ENCODE measurements at places on chromosomes 5 and 9. TPM values are rescaled to one million over a fixed set of nuclear protein-coding genes. Genes with fewer than 3 reads are reported as not detected.

DNA sequence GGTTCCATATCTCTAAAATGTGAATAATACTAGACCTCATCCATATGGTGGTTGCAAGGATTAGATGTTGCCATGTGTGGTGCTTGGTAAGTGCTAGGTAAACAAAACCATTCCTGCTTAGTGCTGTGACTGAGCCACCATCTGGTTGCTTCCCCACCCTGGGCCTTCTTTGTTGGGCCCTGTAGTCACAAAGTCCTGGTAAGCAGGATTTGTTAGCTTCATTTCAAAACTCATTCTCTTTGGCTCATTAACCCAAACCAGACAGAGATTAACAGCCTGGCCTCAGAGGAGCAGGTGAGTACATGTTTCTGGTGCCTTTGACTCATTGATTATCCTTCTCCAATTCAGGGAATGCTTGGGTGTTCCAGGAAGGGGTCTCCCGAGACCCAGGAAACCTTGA lies 240.2 kb downstream of the ARHGAP26 start:
- no peaks in the 10 kb centered on the region for H3K4me1 ChIP-seq
- no peaks in the 10 kb centered on the region for H3K27me3 ChIP-seq
- H3K4me3 ChIP-seq, result no peak overlapping the region
- peak overlapping the region; percentile 54 for H3K27ac ChIP-seq

DNA sequence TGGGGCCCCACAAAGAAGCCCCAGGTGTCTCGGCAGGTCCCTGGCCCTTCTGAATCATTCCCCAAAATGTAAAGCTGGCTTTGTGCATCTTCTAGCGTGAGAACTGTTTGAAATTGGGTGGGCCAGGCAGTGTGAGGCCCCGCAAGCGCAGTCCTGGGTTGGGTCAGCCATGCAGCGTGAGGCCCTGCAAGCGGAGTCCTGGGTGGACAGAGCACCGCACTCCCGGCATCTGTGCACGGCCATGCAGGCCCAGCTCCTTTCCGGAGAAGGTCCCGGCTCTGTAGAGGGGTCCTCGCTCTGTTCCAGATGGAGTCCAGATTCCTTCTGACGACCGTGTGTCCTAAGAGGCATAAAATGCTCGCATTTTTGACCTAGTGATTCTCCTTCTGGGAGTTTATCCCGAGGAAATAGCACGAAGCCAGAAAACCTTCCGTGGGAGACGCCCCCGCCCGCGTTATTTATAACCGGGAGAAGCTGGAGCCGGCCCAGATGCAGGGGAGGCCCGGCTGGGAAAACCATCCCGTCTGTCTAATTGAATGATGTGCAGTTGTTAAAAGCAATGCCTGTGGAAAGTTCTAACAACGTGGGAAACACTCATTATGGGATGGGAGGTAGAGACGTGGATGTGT lies 19.4 kb upstream of the NOTCH1 start:
- no peak overlapping the region for H3K4me3 ChIP-seq
- H3K27me3 ChIP-seq, result no peaks in the 10 kb centered on the region
- no peaks in the 10 kb centered on the region for H3K36me3 ChIP-seq

DNA sequence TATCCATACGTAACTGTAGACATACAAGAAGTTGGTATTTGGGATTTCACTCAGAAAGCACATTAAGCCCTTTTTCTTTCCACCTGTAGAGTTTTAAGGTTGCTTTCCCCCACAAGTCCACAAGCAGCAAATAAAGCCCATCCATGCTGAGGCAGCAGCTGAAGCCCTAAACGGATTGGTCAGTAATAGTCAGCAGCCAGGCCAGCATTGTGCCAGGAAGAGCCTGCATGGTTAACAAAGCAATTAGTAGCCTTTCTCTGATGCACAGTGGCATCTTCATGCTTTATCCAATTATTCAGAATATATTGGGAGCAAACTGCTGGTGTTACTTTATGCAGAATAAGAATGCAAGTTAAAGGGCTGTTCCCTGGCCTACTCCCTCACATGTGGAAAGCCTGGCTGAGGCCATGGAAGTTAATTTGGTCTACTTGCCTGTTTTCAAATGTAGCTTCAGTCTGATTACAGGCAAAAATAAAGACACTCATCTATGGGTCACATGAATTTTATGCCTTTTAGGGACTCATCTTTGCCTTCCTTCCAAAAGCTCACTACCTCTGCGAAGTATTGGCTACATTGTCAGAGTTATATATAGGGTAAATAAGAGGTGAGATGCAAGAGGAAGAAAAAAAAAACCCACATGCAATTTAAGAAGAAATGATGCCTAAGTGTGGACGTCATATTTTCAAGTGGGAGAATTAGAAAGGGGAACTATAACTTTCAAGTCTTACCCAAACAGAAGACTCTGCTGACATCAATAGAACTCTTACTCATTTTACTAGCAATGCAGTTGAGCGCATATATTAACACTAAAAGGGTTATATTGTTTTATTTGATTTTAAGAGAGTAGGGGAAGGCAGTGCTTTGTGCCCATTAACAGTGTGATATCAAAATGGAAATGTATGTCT lies 15.9 kb downstream of the EBF1 start:
- no peaks in the 10 kb centered on the region for H3K4me1 ChIP-seq
- no peaks in the 10 kb centered on the region for H3K27me3 ChIP-seq
- H3K36me3 ChIP-seq, result no peaks in the 10 kb centered on the region
- no peak overlapping the region for H3K4me3 ChIP-seq
- no peak overlapping the region for H3K27ac ChIP-seq

DNA sequence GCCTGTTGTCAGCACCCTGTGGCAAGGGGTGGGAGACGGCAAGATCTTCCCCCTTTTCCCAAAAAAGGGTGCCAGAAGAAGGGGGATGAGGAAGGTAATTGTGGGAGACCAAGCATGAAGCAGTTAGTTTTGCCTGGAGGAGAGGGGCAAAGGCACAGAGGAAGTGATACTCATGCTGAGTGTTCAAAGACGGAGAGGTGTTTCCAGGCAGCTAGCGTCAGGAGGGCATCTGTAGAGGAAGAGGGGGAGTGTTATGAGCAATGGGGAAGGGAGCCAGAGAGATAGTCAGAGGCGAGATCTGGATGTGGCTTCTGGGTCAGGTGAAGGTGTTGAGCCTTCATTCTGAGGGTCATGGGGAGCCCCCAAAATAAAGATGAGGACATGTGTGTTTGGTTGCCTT lies 26.9 kb upstream of the ADAM19 start:
- no peak overlapping the region for H3K4me3 ChIP-seq
- H3K27me3 ChIP-seq, result no peaks in the 10 kb centered on the region
- H3K4me1 ChIP-seq, result no peaks in the 10 kb centered on the region
- peak overlapping the region; percentile 69 for H3K27ac ChIP-seq
- H3K36me3 ChIP-seq, result no peaks in the 10 kb centered on the region

GRCh38 chr5:33831041-33831440 lies 60.7 kb downstream of the ADAMTS12 start:
- H3K36me3 ChIP-seq, result no peaks in the 10 kb centered on the region
- no peaks in the 10 kb centered on the region for H3K4me1 ChIP-seq
- DNase-seq, result no peak
- no peak overlapping the region for H3K4me3 ChIP-seq

- no peak overlapping the region for H3K4me3 ChIP-seq
- H3K36me3 ChIP-seq, result no peaks in the 10 kb centered on the region
- H3K27me3 ChIP-seq, result no peaks in the 10 kb centered on the region
- no peaks in the 10 kb centered on the region for H3K4me1 ChIP-seq
Observed at GRCh38 chr9:18253950-18254349, 220.0 kb upstream of the ADAMTSL1 start.

GRCh38 chr5:138711087-138711486 lies 42.1 kb upstream of the CTNNA1 start:
- no peak overlapping the region for H3K4me3 ChIP-seq
- H3K27me3 ChIP-seq, result no peaks in the 10 kb centered on the region
- no peaks in the 10 kb centered on the region for H3K36me3 ChIP-seq
- H3K4me1 ChIP-seq, result no peaks in the 10 kb centered on the region

GRCh38 chr9:4508907-4509589 lies 18.8 kb downstream of the SLC1A1 start:
- no peaks in the 10 kb centered on the region for H3K4me1 ChIP-seq
- H3K27me3 ChIP-seq, result no peaks in the 10 kb centered on the region
- H3K27ac ChIP-seq, result no peak overlapping the region
- no peak overlapping the region for H3K4me3 ChIP-seq

DNA sequence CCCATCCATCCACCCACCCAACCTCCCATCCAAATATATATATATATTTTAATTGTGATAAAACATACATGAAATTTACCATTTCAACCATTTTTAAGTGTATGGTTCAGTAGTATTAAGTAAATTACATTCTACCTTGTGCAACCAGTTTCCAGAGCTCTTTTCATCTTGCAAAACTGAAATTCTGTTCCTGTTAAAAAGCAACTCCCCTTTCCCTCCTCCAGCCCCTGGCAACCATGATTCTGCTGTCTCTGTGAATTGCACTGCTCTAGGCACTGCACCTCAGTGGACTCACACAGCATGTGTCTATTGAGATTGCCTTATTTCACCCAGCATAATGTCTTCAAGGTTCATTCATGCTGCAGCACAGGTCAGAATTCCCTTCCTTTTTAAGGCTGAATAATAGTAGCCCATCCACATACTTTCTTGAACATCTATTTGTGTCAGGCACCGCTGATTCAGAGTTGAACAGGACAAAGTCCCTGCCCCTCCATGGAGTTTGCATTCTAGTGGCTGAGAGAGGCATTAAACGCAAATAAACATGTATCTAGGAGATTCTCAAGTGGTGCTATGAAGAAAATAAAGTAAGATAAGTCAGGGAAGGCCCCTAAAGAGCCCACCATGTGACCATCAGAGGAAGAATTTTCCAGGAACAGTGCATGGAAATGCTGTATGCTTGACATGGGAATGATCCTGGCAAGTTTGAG lies 24.0 kb downstream of the CSF1R start:
- DNase-seq, result no peak
- no peak overlapping the region for H3K4me3 ChIP-seq
- H3K27me3 ChIP-seq, result no peaks in the 10 kb centered on the region
- H3K4me1 ChIP-seq, result no peaks in the 10 kb centered on the region
- H3K27ac ChIP-seq, result no peak overlapping the region

- H3K27me3 ChIP-seq, result no peaks in the 10 kb centered on the region
- no peaks in the 10 kb centered on the region for H3K4me1 ChIP-seq
- H3K27ac ChIP-seq, result no peak overlapping the region
- no peaks in the 10 kb centered on the region for H3K36me3 ChIP-seq
- H3K4me3 ChIP-seq, result no peak overlapping the region
Observed at GRCh38 chr5:68154119-68154857, 61.3 kb upstream of the PIK3R1 start.

SLC36A2 gene
- total RNA-seq, result not detected

LECT2 gene
- total RNA-seq, result not detected

STOM gene
- 41.3 TPM for total RNA-seq

CYSRT1 gene
- total RNA-seq, result not detected

FOXE1 gene
- total RNA-seq, result not detected

TMEM174 gene
- not detected for total RNA-seq
